ENCODE measurements at places on chromosomes 16 and 17.
A peak's percentile ranks its signal among the peaks of the same experiment; 100 is the strongest.

- no peak for DNase-seq
Measured at GRCh38 chr17:62109924-62110323, 44.8 kb upstream of the MED13 start.

DNA sequence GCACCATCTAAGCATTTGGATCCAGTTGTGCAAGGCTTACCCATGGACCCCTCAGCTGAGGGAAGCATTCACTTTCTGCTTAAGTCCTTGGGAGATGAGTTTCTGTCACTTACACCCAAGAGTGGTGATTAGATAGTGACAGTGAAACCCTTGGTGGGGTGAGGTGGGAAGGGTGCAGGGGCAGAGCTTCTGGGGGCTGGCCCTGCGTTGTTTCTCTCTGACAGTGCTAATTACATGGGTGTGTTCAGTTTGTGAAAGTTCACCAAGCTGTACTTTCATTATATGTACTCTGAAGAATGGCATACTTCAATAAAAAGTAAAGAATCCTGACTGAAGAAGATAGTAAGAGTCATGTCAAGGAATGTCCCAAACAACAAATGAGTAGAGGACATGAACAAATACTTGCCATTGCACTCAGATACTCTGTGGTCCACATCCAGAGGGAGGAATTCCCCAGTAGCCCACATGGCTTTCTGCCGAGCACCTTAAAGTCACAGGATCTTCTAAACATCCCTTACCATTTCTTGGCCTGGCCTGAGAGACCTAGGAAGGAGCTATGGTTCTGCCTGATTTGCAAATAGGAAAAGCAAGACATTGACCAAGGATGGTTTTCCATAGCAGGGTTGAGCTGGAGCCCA, 8.4 kb downstream of the CHST6 start:
- DNase-seq, result no peak

DNA sequence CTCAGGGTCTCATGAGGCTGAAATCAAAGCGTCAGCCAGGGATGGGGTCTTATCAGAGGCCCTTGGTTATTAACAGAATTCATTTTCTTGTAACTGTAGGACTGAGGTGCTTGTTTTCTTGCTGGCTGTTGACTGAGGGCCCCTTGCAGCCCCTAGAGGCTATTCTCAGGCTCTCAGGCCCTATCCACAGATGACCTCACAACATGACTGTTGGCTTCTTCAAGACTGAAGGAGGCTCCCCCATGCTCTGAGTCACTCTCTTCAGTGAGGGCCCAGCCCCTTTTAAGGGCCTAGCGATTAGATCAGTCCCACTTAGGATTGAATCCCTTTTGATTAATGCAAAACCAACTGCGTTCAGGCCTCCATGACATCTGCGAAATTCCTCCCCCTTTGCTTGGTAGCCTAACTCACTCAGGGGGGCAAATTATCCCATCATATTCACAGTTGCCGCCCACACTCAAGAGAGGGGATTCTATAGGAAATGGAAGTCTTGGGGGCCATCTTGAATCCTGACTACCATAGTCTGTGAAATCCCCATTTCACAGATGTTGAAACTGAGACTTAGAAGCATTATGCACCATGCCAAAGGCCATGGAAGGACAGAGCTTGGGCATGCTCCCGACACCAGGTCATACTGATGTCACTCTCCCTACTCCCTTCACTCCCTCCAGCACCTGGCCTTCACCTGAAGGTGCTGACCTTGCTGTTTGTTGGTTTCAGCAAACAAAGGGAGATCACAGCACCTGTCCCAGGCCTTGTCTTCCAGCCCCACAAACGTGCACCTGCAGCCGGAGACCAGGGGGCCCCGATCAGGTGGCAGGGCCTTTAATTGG, 592.3 kb downstream of the MAF start:
- DNase-seq, result no peak

DNA sequence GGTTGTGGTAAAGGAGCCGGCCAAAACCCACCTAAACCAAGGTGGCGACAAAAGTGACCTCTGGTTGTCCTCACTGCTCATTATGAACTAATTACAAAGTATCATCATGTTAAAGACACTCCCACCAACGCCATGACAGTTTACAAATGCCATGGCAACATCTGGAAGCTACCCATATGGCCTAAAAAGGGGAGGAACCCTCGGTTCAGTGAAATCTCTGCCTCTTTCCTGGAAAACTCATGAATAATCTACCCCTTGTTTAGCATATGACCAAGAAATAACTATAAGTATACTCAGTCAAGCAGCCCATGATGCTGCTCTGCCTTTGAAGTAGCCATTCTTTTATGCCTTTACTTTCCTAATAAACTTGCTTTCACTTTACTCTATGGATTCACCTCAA, 72.2 kb downstream of the CYLD start:
- no peak for DNase-seq

- DNase-seq, result no peak
Measured at GRCh38 chr17:45888392-45888791, 6.0 kb upstream of the MAPT start.

GRCh38 chr17:69412251-69412671, 2.2 kb upstream of the MAP2K6 start:
- no peak for DNase-seq

GRCh38 chr16:57271867-57272495, 12.5 kb downstream of the PLLP start:
- DNase-seq, result no peak

DNA sequence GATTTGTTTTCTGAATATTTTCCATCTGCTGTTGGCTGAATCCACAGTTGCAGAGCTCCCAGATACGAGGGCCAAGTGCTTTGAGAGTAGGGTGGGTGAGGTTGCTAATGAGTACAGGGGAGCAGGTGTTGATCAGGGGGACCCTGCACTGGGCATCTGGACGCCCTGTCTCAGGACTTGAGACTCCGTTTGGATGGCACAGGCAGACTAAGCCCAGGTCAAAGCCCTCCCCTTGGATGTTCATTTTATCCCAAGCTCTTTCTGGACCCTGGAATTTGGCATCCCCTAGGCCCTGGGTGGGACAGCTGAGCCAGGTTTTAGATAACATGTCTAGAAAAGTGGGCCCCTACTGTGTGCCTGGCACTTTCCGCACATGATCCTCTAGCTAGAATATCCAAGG, 12.1 kb downstream of the USP6 start:
- no peak for DNase-seq

DNA sequence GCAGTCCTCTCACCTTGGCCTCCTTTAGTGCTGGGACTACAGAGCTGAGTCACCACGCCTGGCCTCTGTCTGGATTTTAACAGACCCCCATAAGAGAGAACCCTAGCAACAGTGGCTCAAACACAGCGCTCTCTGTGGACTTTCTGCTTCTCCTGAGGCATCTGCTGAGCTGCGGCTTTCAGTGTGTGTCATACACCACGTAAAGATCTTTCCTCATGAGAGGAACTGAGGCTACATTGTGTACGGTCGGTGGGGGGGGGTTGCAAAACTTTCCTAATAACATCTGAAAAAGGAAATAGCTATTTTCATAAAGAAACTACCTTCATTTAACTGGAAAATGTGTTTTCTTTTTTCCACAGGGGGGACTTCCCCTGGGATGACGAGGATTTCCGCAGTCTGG, 32.9 kb downstream of the DEF8 start:
- no peak for DNase-seq

- no peak for DNase-seq
Measured at GRCh38 chr17:6352801-6353560, 81.9 kb downstream of the AIPL1 start.

DNA sequence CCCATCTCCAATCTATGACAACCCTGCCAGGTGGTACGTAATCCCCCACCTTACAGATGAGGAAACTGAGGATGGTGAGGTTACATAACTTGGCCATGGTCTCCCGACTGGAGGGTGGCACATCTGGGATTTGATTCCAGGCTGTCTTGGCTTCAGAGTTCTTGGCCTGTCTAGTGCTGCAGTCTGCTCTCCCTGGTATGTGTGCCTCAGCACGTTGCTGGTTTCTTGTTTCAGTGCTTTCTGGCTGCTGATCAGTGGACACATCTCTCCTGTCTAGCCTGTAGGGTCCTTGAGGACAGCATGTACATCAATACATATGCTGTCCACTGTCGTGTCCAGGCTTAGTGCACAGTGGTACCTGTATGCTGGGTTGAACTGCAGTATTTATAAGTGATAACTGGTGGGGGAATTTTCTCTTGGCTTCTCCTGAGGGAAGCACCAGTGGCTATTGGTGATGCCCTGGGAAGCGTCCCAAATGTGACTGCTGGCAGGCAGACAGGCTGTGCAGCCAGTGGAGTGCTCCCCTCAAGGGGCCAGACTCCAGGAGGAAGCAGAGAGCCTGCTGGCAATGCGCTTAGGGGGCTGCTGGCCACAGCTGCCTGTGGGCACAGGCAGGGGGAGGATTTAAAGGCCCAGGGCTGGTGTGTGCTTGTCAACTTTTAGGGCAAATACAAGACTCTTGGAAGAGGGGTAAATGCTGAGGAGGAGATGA, 14.4 kb downstream of the CTRL start:
- DNase-seq, result no peak

GRCh38 chr17:21044971-21045370, 2.2 kb upstream of the USP22 start:
- DNase-seq, result no peak

- DNase-seq, result no peak
Measured at GRCh38 chr17:45288825-45289224, 26.9 kb upstream of the SPATA32 start.

DNA sequence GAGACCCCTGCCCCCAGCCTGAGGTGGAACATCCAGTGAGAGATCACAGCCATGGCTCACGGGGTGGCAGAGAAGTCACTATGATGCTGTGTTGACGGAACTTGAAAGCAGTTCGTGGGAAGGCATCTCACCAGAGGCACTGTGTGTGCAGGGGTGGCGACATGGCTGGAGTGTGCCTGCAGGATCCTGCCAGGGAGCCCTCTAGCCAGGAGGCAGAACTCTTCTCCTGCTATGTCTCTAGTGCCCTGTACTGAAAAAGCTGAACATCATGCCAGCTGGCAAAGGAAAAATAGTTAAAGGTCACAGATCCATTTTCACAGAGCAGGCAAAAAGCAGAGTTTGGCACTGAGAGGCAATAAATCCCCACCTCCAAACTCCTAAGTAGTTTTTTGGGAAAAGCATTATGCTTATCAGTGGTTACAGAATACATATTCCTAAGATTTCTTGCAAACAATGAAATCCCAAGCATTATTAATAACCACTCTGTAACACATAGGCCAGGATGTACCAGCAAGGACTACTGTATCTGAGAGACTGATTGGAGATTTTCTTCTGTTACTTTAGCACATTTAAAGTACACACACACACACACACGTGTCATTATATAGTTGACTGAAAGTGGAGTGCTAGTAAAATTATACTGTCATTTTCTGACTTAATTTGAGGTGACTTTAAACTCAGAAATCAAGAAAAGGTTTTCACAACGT, 36.8 kb downstream of the TNRC6C start:
- no peak for DNase-seq

GRCh38 chr17:57326764-57327163, 70.4 kb downstream of the MSI2 start:
- no peak for DNase-seq

- DNase-seq, result peak; percentile 24
Measured at GRCh38 chr16:12455287-12455798, 348.3 kb downstream of the CPPED1 start.

DNA sequence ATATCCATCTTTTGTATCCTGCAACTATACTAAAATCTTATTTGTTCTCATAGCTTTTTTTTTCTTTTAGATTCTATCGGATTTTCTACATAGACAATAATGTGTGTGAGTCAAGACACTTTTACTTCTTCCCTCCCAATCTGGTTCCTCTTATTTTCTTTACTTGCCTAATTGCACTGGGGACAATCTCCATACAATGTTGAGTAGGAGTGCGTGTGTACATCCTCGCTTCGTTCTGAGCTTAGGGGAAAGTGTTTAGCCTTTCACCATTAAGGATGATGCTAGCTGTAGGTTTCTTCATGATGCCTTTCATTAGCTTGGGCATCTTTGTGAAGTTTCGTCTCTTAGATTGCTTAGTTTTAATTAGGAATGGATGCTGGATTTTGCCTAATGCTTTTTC, 2.9 kb downstream of the SPATA32 start:
- no peak for DNase-seq

GRCh38 chr16:11560701-11561453, 25.8 kb downstream of the LITAF start:
- DNase-seq, result no peak

GRCh38 chr16:89290887-89291286, 73.4 kb downstream of the ZNF778 start:
- no peak for DNase-seq

- DNase-seq, result no peak
Measured at GRCh38 chr16:82063456-82064082, 28.5 kb downstream of the HSD17B2 start.

DNA sequence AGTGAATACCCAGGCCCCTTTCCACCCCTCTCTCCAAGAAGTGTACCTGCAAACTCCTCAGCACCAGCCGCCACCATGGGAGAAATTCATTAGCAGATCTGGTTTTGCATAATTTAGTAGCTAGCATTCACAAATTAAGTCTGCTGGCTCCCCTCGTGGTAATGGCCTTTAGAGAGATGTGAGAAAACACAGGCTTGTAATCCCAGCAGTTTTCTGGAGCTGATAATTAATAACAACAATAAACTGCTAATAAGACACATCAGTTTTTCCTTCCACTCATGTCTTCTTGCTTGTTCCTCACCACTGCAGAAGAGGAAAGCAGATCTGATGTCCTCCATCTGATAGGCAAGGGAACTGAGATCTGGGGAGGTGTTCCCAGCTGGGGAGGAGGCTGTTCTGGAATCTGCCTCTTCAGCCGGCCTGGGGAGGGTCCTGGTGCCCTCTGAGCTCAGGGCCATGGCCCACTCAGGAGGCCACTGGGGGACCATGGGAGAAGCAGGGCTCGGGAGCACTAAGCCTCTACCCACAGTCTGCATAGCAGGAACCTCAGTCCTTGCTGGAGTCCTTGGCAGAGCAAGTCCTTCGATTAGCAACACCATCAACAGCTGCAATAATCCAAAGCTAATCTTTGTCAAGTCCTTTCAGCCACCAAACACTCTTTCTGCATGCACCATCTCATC, 74.2 kb upstream of the DNAJA2 start:
- DNase-seq, result no peak

DNA sequence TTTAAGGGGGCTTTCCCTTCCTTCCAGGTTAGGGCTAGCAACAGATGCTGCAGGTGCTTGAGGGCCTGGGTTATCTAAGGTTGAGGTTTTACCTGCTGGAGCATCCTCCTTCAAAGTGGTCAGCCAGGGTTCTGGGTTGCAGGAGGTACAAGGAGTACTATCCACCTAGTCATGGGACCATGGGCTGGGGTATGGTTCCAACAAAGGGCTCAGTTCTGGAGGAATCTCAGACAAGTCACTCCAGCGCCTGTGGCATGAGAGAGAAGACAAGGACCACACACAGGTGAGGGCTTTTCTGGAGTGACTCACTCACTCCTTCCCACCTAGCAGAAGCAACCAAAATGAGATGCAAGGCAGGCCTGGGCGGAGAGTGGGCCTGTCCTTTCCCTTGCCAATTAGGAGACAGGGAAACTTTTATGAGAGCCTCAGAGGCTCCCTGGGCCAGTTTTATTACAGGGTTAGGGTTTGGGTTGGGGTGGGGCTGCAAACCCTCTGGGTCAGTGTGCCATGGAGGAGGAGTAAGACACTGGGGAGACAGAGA, 2.2 kb downstream of the MYO19 start:
- DNase-seq, result no peak

GRCh38 chr17:83103200-83103942, 24.0 kb downstream of the METRNL start:
- no peak for DNase-seq

- DNase-seq, result no peak
Measured at GRCh38 chr16:67429053-67429798, 1.7 kb upstream of the HSD11B2 start.
